Heart left ventricle (tissue), 16 donors: ENCODE measurements at places on chromosomes 12 and 14.

GRCh38 chr12:57469296-57470164, 9.9 kb downstream of the GLI1 start:
- DNase-seq: no peak

- DNase-seq: no peak
Measured at GRCh38 chr12:30990316-30990715, 63.8 kb downstream of the TSPAN11 start.

DNA sequence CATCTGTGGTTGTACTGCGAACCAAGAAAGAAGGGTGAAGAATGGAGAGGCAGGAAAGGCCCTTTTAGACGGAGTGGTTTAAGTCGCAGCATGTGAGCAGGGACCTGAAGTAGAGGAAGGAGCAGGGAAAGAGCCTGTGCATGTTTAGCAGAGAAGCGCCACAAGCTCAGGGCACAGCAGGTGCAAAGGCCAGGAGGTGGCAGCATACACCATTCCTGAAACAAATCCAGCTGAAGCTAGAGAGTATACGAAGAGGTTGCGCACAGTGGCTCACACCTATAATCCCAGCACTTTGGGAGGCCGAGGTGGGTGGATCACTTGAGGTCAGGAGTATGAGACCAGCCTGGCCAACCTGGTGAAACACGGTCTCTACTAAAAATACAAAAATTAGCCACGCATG, 49.9 kb downstream of the HELB start:
- no peak for DNase-seq

DNA sequence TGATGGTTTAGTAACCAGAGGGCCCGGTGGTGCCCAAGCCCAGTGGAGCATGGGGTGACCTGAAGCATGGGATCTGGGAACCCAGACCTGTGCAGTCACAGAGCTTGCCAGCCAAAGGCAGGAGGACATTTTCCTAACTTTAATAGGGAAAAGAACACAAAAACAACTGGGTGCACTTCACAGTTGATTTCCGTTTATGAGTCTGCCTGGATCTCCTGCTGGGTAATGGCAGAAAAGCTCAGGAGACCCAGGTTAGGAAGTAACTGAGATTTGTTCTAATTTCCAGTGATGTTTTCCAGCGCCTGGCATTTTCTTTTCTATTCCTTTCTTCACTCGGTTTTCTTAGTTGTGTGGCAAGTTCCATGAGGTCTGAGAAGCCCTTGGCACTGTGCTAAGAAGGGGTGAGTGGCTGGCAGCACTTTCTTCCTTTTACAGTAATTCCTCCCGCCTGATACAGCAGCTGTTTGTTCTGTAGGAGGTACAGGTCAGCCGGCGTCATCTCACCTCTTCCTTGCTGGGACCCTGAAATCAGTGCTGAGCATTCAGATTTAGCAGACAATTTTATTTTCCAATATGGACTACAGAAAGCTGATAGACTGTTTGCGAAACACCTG, 5.1 kb downstream of the CACNA1C start:
- no peak for DNase-seq

DNA sequence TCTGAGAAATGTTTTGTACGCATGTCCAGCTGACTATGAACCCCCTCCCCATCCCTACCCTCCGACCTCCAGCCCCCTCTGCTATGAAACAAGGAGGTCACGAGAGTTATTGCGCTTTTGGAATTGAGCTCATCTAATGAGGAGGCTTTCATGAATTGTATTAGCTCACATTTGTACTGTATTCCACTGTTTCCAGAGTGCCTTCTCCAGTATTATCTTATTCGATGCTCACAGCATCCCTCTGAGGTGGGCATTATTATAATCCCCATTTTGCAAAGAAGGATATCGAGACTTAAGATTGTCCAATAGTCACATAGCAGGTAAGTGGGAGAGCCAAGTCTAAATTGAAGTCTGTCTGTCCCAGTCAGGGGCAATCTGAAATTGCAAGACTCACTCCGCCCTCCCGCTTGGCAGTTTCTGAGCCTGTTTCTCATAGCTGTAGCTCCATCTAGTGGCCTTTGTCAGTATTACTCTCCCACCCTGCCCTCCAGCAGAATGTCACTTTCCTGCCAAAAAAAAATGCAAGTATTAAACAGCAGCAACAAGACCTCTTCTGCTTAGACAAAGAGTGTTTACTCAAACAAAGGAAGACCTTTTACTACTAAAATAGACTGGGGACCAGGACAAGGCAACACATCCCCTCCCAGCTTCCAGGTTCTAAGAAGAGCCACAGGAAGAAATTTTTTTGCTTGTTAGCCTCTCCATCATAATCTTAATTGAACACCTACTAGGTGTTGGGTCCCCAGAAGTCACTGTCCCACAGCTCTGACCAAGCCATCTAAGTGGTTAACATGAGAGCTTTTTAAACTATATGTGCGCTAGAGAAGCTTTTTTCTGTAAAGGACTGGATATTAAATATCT, 48.6 kb upstream of the TMEM233 start:
- peak; percentile 58 for DNase-seq

DNA sequence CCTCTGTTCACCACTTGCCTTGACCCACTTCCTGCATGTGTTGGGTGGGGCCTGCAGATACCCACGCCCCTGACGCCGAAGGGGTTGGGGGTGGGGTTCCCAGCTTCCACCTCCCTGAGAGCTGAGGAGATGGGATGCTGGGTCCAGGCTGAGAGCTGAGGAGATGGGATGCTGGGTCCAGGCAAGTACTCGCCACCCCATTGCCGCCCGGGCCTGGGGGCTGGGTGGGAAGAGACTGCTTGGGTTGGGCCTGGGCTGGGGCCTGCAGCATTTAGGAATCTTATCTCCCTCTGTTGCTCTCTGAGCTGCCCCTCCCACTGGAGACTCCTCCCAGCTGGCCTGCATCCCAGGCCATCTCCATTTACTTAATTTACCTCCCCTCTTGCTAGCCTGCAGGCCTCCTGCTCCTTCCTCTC, 17.4 kb downstream of the TEAD4 start:
- DNase-seq: no peak

DNA sequence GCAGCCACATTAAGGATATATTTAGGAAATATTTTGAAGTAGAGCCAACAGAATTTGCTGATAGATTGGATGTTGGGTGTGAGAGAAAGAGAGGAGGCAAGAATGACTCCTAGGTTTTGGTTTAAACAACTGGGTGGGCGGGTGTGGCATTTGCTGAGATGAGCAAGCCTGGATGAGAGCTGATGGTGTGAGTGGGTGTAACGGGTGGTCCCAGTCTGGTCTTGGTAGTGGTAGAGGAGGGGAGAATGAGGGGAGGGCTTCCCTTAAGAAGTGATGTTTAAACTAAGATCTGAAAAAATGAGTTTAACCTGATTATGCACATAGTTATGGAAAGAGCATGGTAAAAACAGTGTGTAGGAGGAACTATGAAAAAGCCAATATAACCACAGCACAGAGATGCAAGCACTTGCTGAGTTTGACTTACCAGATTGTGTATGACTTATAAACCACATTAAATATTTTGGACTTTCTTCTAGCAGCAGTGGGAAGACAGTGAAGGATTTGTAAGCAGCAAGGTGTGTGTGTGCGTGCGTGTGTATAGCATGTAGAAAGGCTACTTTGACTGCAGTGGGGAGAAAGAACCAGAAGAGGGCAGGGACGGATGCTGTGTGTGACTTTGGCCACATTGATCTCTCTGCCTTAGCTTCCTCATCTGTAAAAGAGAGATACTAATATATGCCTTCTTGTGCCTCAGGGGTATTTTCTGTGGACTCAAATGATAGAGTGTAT, 139.7 kb downstream of the PRIMA1 start:
- no peak for DNase-seq

GRCh38 chr14:96400495-96400894, 8.6 kb downstream of the AK7 start:
- no peak for DNase-seq

GRCh38 chr12:120720234-120720986, 5.2 kb upstream of the ACADS start:
- DNase-seq: no peak

DNA sequence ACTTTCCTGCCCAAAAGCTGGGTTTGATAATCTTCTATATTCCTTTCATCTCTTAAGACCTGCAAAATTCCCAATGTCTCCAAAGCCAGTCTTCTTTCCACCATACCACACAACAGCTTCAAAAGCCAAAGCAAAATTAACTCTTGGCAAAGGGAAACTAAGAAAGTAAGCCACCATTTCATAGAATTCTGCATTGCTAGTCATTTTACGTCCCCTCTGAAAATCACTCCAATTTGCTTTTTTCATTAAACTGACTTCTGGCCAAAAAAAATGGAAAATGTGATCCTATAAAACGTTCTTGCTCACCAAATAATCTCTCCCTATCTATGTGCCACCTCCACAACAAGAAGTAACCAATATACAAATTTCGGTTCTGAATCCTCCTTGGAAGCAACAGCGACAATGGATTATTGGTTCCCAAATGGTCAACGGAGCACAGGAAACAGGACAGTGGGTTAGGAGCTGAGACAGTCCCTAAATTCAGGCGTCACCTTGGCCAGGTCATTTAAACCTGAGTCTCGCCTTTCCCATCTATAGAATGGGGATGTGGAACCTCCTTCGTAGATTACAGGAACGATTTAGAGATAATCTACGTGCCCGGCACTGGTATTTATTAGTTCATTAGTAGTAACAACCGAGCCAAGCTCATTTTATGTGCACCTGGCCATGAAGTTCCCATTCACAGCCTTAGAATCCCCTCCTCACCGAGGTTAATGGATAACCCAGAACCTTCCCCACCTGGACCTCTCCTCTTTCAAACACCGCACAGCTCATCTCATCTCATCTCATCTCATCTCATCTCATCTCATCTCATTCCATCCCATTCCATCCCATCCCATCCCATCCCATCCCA, 1.2 kb downstream of the NT5DC3 start:
- no peak for DNase-seq

DNA sequence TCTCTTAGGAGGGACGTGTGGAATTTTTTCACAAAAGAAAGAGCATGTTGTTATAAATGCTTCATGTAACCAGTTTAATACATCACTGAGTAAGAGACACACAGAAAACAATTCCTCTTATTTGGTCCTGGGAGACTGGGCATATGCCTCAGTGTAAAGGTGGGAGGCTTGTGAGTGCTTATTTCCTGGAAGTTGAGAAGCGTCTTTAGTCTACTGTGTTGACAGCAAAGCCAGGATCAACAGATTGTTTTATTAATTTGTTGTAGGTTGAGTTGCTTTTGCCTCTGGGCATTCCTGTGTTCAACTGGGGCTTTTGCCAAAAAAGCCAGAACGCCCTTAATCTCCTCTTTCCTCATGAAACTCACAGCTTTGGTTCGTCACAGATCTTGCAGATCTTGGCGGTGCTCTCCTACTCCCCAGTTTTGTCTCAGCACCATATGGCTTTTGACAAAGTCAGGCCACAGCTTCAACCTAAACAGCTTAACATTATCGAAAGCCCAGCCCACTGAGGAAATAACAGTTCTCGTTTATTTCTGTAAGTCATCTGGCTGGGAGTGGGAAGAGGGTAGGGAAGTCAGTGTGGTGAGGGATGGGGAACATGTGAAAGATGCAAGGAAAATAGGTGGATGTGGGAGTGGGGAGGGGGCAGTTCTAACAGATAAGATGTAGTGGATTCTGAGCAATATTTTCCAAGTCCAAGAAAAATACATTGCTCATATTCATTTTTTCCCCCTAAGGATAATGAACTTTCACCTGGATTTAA, 227.2 kb downstream of the DACT1 start:
- DNase-seq: peak; percentile 33

DNA sequence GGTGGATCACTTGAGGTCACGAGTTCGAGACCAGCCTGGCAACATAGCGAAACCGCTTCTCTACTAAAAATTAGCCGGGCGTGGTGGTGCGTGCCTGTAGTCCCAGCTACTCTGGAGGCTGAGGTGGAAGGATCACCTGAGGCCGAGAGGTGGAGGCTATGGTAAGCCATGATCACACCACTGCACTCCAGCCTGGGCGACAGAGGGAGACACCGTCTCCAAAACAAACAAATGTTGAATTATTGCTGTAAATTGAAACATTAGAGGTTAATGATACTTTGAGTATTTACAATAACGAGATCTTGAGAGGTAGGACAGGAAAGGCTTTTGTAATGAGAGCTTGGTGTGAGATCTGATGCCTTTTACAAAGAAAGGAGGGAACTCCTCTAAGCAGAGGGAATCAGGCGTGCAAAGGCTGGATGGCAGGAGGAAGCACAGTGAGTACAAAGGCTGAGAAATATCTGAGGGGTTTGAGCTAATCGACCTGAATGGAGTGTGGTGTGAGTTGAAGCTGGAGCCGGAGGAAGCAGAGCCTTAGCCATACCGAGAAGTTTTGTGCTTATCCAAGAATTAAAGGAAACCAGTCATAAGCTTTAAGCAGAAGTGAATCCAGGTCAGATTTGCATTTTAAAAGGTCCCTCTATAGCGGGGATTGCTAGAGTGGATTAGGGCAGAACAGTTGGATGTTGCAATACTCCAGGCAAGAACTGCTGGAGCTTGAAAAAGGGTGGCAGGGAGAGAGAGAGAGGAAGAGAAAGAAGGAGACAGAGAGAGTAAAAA, 1.1 kb downstream of the RHNO1 start:
- DNase-seq: no peak

DNA sequence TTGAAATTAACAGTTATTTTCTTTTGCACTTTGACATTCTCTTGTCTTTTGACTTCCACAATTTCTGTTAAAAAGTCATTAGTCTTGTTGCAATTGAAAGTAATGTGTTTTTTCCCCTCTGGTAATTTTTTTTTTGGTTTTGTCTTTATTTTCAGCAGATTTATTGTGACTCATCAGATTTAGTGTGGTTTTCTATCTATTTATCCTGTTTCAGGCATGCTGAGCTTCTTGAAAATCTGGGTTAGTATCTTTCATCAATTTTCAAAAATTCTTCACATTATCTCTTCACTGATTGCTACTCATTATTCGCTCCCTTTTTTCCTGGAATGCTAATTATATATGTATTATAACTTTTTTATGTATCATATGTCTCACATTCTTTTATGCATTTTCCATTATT, 15.3 kb upstream of the NTF3 start:
- no peak for DNase-seq

DNA sequence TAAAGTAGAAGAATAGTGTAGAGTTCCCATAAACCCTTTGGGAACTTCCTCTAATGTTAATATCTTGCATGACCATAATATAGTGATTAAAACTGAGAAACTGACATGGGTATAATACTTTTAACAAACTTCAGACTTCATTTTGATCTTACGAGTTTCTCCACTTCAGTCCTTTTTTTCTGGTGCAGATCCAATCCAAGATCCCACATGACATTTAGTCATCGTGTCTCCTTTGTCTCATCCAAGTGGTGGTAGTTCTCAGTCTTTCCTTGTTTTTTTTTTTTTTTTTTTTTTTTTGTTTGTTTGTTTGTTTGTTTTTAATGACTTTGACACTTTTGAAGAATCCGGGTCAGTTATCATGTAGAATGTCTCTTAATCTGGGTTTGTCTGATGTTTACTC, 179.2 kb downstream of the CACNA1C start:
- DNase-seq: no peak

DNA sequence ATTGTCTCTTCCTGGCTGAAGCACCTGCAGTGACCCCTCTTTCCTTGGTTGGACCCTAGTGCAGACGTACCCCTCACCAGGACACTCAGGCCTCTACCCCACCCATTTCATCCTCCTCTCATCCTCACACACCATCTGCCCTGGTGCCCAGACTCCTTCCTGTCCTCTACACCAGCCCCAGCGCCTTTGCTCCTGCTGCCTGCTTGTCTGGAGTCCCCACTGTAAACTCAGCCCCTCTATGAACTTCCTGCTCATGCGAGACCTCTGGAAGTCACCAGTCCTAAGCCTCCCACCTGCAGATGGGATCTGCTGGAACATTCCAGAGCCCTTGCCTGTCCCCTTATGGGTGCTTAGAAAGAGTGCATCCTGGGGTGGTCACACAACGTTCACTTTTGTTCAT, 242.5 kb downstream of the ADGRD1 start:
- no peak for DNase-seq
